ENCODE measurements at places on chromosomes 16 and 17. TPM values are rescaled to one million over a fixed set of nuclear protein-coding genes. Genes with fewer than 3 reads are reported as not detected.
A peak's percentile ranks its signal among the peaks of the same experiment; 100 is the strongest.

DNA sequence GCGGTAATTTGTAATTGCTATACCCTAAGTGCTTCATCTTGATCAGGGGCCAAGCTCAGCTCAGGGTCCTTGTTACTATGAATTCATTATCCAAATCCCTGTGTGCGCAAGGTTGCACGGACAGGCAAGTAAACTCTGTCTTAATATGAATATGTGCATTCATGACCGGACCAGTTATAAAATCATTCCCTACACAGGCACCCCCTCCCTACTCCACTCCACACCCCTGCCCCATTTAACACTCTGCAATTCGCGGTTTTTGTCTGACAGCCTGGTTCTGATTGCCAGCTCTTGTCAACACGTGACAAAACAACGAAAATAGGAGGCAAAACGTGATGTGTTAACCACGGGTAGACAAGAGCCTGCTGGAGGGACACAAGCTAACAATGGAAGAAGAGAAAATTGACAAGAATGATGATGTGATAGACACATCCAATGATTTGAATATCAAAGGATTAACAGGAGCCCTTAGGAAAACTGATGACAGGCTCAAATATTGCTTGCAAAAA, 76.5 kb downstream of the CACNG3 start:
- no peak for DNase-seq

- DNase-seq, result peak; percentile 55
These were observed 257 bp downstream of the SNAI3 start for GRCh38 chr16:88686062-88686438.

DNA sequence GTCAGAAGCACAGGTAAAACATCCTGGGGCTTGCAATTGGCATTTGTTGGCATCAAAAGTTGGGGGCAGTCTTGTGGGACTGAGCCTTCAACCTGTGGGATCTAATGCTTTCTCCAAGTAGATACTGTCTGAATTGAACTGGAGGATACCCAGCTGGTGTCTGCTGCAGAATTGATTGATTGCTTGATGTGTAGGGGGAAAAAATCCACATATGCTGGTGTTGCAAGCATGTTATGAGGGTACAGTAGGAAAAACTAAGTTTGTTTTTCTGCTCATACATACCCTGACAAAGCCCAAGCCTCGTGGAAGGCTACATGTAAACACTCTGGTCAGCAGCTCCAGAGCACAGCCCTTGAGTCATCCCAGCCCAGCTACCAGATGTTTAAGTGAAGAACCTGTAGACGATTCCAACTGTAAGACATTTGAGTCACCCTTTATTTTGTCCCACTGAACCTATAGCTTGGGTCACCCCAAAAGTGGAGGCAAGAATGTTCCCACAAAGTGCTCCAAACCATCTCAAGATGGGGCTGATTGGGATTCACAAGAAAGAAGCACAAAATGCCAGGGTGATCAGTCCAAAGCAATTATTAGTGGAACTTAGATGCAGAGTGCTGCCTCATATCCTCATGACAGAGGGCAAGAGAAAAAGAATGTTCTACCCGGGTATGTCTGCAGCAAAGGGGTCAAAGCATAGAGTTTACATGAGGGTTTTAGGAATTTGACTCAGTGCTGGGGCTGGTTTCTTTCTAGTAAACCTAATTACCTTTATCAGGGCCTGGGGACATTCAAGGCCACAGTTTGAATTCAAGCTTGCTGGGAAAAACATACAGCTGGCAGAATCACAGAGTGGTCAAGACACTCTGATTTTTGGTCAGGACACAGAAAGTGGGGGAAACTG, 9.6 kb upstream of the APPBP2 start:
- no peak for DNase-seq

- DNase-seq, result no peak
These were observed 34.4 kb downstream of the NFAT5 start for GRCh38 chr16:69600202-69600601.

Gene FA2H
- 0.22 TPM for total RNA-seq

DNA sequence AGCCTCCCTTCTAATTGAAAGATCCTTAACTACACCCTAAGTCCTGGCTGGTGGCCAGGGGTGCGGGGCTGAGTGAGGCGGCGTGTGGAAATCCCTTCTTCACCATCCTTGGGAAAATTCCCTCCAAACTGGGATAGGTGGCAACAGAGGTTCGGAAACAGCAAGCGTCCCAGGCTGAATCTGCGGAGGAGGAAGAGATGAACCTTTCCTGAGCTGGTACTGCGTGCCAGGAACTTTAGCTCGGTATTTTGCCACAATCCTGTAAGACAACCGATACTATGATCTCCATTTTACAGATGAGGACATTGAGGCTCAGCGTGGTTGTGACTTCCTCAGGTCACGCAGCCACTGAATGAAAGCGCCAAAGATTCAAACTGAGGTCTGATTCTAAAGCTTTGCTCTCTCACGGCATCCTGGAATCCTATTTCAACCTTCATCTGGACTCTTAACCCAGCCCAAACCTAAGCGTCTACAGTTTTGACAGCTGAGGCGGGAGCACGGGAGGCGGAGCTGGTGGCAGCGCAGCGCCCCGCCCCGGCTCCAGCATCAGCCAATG, 583 bp upstream of the CYLD start:
- DNase-seq, result no peak

DNA sequence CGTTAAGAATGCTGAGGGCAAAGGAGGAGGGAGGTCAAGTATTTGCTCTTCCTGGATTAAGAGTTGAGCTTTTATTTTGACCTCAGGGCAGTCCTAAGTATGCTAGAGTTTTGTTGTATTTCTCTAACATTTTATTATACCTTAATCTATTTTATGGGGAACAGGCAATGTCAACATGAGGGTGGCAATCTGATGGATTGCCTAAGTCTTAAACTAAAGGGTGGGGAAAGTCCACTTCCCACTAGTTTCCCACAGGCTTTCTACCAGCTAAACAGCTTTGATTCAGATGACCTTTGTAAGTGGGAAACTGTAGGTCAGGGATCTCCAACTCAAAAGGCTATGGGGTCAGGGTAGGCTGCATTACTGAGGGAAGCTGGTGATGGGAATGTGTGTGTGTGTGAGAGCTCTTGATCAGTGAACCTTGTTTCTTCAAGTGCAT, 24.9 kb downstream of the HSD17B2 start:
- no peak for DNase-seq

DNA sequence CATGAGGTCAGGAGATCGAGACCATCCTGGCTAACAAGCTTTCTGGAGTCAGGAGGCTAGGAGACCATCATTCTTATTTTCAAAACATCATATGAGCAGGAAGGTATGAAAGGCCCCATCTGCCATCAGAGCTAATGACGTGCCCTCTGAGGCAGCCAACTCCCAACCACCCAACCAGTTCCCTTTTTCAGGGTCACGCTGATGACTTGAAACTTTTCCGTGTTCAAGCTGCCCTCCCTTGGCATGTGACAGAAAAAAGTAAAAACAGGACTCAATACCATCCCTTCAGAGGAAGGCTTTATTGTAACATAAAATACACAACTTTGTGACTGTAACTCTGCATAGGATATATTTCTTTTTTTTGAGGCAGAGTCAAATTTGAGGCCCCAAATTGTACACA, 4.6 kb upstream of the GHDC start:
- no peak for DNase-seq

DNA sequence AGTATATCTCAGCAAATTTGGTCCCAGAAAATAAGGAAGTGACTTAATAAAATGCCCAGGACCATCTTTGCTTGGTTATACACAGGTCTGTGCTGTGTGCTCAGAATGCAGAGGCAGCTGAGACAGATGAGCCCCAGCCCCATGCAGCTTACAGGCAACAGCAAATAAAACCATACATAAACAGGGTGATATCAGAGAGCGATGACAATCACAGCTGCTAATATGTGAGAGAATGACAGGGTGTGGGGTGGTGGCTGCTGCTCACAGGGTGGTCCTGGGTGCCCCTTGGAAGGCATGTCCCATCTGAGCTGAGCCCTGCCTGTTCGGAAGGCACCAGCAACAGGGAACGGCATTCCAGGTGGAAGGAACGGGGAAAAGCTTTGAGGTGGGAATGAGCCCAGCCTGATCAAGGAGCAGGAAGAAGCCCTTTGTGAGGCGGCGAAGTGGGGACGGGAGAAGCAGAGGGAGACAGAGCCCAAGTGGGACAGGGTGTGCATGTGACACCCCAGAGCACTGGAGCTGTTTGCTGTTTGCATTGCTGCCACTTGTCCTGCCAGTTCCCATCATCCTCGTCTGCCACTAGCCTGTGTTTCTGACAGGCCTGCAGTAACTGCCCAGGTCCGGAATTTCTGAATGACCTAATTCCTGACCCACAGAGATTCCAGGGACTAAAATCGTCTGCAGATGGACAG, 150.5 kb downstream of the KATNIP start:
- DNase-seq, result no peak

Gene PLCG2
- 8.3 TPM for total RNA-seq

DNA sequence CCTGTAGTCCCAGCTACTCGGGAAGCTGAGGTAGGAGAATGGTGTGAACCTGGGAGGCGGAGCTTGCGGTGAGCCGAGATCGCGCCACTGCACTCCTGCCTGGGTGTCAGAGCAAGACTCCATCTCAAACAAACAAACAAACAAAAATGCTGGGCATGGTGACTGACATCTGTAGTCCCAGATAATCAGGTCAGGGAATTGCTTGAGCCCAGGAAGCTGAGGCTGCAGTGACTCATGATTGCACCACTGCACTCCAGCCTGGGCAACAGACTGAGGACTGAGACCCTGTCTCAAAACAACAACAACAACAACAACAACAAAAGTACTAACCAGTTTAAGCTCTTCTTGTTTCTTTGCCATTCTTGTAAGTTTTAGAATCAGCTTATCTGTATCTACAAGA, 383.0 kb upstream of the PMFBP1 start:
- no peak for DNase-seq

GRCh38 chr17:79840269-79840988, 1.2 kb upstream of the CBX4 start:
- DNase-seq, result peak; percentile 48

Gene C17orf67
- total RNA-seq, result 3.9 TPM

DNA sequence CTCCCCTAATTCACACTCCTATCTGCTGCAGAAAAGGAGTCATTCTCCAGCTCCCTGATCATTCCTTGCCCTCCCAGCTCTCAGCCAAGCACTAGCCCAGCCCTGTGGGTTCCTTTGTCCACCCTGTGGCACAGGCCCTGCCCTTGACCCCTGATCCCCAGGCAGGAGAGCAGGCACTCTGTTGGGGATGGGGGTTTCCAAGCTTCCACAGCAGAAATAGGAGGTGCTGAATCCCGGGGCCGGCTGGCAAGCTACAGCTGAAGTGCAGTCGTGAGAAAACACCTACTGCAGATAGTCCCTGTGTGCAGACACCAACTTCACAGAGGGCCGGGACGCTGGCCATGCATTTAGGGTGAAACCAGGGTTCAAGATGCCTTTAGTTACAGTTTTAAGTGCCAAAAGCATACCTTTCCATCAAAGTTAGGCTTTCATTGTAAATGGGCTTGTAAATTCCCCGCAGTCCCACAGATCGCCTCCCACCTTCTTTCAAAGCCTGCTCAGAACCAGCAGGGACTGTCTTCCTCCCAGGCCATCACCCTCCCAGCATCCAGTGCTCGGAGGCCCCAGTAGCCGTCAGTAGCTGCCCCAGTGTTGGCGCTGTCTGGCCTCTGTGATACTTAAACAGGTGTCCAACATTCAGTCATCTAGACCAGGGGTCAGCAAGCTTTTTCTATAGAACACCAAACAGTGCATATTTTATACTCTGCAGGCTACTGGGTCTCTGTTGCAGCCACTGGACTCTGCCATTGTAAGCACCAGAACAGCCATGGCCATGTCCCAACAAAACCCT, 10.6 kb downstream of the CPSF4L start:
- DNase-seq, result no peak

DNA sequence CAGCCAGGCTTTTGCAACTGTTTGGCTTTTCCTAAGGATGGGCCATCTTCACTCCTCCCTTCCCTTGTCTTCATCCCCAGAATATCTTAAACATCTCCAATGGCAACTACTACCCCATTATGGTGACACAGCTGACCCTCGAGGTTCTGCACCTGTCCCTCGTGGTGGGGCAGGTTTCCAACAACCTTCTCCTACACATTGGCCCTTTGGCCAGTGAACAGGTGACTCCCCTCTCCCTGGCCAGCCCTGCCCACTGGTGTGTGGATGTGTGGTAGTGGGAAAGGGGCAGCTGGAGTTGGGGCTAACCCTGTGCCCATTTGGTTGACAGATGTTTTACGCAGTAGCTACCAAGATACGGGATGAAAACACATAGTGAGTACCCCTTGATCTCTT, 4.7 kb downstream of the TMEM106A start:
- DNase-seq, result no peak

GRCh38 chr17:67633751-67634211, 84.0 kb upstream of the NOL11 start:
- no peak for DNase-seq

Gene HOXB4
- total RNA-seq, result 2.3 TPM

DNA sequence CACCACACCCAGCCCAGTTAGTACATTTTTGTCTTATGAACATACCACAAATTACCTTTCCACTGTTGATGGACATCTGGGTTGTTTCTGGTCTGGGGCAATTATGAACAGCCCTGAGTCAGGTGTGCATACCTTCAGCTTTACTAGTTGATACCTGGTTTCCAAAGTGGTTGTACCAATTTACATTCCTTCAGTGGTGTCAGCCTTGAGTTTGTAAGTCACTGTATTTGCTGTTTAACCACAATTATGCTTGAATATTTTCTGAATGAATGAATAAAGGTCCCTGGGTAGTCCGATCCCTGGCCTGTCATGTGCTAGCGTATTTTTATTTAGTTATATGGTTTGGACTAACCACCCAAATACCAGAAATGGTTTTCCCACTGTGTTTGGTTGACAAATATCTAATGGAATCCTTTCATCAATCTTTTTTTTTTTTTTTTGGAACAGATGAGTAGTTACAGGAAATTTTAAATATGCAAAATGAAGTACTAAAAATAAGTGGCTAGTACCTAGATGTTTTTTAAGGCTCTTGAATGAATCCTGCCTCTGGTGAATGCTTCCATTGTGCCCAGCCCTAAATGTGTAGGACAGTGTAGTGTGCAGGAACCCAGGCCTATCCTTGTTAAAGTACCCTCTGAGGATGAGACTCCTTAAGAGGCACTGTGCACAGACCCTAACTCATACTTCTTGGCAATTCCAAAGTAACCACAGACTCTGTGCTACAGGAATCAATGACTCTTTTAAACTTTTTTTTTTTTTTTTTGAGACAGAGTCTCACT, 3.7 kb downstream of the DUSP14 start:
- no peak for DNase-seq

DNA sequence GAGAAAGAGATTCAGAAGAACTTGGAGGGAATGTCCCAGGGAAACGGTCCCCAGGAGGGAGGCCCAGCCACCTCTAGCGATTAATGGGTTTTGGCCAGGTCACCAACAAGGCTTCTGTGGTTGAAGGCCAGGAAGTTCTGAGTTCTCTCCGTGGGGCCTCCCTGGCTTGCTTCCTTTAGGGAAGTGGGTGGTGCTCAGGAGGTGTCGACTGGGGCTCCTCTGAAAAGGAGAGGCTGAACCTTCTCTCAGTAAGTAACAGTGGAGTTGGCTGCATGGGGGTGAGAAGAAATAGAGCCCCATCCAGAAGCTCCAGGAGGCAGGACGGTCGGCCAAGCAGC, 77.1 kb upstream of the GSE1 start:
- no peak for DNase-seq

- no peak for DNase-seq
These were observed 12.9 kb downstream of the CMIP start for GRCh38 chr16:81457326-81458133.

Data from activated CD4-positive, alpha-beta memory T cell treated with anti-CD3 and anti-CD28 coated beads for 36 hours (primary cell).